ENCODE measurements at places on chromosomes 11 and 22. TPM values are rescaled to one million over a fixed set of nuclear protein-coding genes. Genes with fewer than 3 reads are reported as not detected.

Gene MYOD1
- total RNA-seq = not detected

- DNase-seq = no peak
Measured at GRCh38 chr11:88307749-88308425, 29.6 kb downstream of the CTSC start.

DNA sequence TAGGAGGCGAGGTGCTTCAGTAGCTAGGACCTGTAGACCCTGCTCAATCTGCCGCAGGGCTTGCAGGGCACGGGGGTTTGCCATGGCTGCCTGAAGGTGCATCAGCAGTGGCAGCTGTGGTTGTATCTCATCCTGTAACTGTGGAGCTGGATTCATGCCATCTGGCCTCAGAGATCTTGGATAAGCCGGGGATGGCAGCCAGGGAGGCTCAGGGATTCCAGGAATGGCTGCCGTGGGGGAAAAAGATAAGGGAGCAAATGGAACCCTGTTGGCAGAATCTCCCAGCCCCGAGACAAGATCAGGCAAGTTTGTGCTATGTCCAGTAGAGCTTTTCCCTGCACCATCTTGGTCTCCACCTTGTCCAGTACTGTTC is 1.8 kb downstream of the UBQLN3 start:
- DNase-seq = no peak

DNA sequence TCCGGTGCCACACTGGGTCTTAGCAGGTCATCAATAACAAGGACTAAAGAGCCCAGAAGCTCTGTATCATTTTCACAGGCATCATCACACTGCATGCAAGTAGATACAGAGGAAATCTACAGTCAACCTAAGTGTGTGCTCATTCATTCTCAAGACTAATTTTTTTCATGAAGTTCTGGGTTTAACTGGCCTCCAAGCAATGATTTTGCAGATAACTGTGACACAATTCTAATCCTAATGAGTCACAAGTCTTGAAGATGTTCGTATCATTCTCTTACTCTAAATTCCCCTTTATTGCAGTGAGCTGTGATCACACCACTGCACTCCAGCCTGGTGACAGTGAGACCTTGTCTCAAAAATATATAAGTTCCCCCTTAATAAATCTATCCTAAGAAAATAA is 2.5 kb downstream of the OR52W1 start:
- DNase-seq = no peak

Gene OR6A2
- total RNA-seq = not detected
